Body of pancreas (tissue), 4 donors: ENCODE measurements at places on chromosomes 5 and 9.

DNA sequence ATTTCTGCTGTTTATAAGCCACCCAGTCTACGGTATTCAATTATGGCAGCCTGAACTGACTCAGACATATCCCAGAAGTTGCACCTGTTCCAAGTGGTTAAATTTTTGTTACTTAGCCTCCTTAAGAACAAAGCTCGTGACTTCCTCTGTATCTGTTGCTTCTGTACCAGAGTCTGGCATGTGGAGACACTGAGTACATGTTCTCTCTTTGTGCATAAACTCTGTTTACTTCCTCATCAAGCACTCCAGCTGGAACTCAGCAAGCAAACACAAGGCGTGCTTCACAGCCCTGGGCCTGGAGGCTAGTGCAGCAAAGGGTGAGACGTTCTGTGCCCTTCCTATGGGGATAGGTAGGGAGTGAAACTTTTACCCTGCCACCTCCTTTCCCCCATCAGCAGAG lies 19.0 kb downstream of the C9orf152 start:
- DNase-seq, result peak; percentile 90

DNA sequence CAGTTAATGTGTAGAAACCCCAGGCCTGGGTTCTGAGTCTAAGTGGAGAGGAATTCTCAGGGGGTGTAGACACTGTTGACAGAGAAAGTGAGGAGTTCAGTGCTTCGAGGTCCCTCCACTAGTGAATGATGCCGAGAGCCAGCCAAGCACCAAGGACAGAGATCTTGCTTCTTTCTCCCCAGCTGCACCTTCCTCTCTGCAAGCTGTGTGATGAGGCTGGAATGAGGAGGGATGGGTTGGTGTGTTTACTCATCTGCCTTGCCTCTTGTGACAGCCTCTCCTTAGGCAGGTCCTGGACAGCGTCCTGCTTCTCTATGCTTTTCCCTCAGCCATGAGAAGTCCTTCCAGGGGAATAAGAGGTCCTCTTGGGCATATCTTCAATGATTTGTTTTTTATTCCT lies 35.3 kb downstream of the HNRNPH1 start:
- DNase-seq, result no peak

GRCh38 chr5:9112520-9113291 lies 433.2 kb downstream of the SEMA5A start:
- DNase-seq, result no peak

DNA sequence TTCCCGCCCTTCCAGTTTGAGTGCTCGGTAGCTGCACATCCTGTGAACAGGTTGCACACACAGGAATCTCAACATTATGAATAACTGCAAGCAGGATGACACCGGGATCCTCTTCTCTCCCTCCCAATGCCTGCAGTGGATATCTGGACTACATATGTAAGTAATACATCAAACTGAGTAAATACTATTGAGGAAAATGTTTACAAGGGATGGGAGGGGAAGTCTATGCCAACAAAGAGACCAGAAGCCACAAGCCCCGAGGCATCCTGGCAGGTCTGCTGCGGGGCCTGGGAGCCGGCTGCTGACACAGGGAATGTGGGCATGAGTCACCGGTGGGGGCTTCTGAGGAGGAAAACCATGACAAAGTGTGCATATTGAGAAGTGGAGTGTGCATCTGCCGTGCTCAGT lies 8.6 kb upstream of the ANKRD33B start:
- DNase-seq, result no peak

- DNase-seq, result peak; percentile 34
Observed at GRCh38 chr9:3526997-3527940, 1.5 kb upstream of the RFX3 start.

- no peak for DNase-seq
Observed at GRCh38 chr9:94804316-94804715, 77.8 kb downstream of the AOPEP start.

- no peak for DNase-seq
Observed at GRCh38 chr5:142320851-142321560, 3.8 kb downstream of the SPRY4 start.

DNA sequence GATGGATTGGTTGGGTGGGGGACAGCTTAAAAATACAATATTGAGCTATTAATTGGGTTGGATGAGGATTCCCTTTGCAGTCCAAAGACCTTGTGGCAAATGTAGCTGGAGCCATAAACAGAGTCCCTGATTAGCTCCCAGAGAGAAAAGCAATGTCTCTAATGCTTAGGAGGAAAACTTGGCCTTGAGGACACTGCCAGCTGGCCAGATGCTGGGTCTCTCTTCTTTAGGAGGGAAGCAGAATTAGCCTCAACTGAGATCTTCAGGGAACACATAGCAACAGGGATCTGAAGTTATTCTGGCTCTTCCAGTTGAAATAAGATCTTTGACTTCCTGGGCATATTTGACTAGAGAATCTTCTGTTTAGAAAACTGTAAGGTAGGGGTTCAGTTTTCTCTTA lies 121.7 kb upstream of the WWC1 start:
- DNase-seq, result no peak

- no peak for DNase-seq
Observed at GRCh38 chr9:115517335-115518075, 399.5 kb upstream of the TNC start.

GRCh38 chr5:140213370-140213983 lies 38.5 kb downstream of the CYSTM1 start:
- DNase-seq, result no peak

DNA sequence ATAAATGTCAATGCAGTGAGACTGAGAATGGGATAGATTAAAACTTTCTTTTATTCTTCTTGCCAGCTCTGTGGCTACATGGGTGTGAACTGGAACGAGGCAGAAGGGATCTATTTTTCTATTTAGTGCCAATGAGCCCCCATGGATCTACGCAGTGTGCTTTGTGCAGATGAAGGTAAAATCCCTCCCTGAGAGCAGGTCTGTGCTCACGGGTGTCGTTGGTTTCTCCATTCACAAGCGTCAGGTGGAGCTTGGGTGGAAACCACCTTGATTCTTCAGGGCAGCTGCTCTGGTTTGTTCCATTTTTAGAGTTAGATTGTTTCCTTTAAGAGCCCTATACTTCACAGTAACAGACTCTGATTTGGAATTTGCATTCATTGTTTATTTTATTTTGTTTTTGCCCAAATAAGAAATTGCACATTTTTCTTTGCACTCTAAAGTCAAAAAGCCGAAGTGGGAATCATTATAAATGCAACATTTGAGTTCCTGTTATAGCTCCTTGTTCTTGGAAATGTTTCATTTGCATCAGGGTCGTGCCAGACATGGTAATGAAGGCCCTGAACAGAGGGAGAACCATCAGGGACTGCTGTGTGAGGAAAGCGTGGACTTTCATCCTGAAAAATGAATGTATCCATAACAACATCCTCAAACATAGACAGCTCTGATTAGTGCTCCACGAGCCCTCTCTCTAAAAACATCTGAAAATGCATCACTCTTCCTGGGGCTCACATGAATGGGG lies 31.1 kb upstream of the BICD2 start:
- no peak for DNase-seq

GRCh38 chr5:163460562-163461171 lies at the start of gene HMMR:
Gene HMMR, plus strand, starts transcription at chr5:163460632. Its CDS starts 61 bp downstream, at chr5:163460693.
- DNase-seq, result no peak

DNA sequence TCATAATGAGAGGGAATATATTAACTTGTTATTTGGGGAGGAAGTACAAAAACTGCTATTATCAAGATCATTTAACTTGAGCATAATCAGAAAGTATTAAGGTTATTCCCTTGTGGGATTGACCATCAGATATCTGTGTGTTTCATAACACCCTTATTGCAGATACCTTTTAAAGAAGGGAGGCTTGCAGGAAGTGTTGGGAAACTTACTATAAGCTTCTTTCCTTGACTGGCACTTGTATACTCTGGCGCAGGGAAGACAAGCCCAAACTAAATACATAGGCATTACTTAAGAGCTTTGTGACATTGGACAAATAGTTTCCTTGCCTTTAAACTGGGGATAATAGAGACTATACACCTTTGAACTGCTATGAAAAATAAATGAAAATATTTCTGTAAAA lies 50.9 kb downstream of the PIK3R1 start:
- no peak for DNase-seq
